Right ventricle myocardium inferior (tissue), 1 donor: ENCODE measurements at places on chromosomes 11 and 22.

- DNase-seq: no peak
Observed at GRCh38 chr11:9266132-9266736, 1.1 kb upstream of the DENND5A start.

- no peak for DNase-seq
Observed at GRCh38 chr11:47002390-47002789, 65.8 kb downstream of the CSTPP1 start.

DNA sequence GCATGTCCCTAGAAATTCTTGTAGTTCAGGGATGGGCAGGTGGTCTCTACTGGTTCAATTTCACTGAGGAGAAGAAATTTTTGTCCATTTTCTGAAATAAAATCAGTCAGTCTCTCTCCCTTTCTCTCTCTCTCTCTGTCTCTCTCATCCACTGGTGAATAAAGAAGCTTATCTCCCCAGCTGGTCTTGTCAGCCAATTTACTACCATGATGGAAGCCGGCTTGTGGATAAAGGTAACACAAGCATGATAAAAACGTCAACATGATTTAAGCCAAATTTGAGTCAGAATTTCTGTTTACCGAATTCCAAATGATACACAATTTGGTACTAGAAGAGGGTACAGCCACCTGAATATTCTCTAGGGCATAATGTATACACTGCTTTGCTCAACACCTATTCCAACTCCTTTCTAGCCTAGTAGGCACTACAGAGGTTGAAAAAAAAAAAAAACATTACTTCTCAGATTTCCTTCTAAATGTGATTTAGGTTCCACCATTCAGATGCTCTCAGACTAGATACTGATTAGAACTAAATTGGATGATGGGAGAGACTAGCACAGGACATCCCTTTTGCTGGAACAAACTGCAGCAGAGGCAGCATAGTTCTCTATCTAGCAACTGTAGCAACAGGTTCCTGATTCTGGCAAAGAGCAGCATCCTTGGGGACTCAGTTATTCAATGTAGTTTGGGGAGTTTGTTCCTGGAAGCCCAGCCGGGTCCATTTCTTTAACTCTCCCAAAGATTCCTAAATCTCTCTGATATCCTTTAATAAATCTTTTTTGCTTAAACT lies 18.8 kb downstream of the PAK1 start:
- no peak for DNase-seq

- DNase-seq: no peak
Observed at GRCh38 chr11:36345084-36345511, 49.0 kb downstream of the PRR5L start.

GRCh38 chr11:34916843-34917770 lies 689 bp downstream of the PDHX start:
- no peak for DNase-seq

DNA sequence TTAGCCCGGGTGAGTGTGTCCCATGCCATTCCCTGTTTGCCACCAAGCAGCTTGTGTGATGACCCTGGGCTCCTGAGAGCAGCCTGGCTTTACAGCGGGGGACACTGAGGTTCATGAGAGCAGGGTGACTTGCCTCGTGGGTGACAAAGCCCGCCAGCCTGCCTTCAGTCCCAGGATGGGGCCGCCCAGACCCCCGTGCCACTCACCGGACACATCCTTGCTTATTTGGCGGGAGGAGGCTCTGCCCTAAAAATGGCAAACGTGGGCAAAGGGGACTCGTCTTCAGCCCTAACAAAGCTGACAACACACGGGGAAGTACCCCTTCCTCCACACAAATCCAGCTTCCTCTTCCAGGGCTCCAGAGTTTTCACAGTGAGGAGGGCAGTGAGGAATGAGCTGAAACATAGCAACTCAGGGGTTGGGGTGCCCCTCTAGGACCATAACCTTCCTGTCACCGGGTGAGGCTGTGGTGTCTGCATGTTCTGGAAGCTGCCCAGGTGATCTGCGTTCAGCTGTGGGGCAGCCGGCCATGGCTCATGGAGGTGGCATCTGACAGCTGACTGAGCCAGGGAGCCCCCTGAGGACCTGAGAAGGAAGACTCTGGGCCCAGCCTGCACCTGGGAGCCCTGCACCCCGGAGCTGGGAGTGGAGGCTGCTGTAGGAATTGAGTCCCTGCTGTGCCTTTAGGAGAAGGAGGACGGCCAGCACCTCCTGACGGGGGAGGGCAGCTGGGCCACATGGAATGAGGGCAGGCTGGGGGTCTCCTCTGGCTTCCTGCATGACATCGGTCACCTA lies 16.7 kb downstream of the RIBC2 start:
- no peak for DNase-seq

GRCh38 chr11:898143-898511 lies 12.5 kb downstream of the CHID1 start:
- no peak for DNase-seq

- DNase-seq: no peak
Observed at GRCh38 chr11:2689651-2690575, 9.9 kb downstream of the KCNQ1OT1 start.

- no peak for DNase-seq
Observed at GRCh38 chr22:20486229-20486628, 9.4 kb downstream of the KLHL22 start.

GRCh38 chr22:33427461-33427860 lies 369.3 kb upstream of the SYN3 start:
- no peak for DNase-seq

DNA sequence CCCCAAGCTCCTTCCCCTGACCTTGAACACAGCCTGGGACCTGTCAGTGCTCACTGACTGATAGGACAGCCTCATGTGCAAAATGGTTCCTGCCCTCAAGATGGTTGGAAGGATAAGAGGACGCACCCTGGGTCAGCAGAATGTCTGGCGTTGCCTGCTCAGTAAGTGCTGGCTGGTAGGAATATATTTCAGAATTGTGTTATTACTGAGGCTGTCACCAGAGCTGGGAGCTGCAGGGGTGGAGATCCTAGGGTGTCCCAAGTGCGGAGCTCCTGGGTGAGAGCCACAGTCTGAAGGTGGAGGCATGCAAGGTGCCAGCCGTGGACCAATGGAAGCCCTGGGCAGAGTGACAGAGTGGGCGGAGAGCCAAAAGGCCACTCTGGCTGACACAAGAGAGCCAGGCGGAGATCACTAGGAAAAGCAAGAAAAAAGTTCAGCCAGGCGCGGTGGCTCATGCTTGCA lies 1.0 kb upstream of the SEC14L4 start:
- DNase-seq: no peak

DNA sequence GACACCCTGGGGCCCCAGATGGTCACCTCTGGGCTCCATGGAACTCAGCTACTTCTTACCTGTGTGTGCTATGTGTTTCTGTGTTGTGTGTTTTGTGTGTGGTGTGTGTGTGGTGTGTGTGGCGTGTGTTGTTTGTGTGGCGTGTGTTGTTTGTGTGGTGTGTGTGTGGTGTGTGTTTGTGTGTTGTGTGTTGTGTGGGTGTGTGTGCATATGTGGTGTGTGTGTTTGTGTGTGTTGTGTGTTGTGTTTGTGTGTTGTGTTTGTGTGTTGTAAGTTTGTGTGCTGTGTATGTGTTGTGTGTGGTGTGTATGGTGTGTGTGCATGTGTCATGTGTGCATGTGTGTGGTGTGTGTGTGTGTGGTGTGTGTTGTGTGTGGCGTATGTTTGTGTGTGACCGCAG lies 3.8 kb upstream of the WNT7B start:
- no peak for DNase-seq

DNA sequence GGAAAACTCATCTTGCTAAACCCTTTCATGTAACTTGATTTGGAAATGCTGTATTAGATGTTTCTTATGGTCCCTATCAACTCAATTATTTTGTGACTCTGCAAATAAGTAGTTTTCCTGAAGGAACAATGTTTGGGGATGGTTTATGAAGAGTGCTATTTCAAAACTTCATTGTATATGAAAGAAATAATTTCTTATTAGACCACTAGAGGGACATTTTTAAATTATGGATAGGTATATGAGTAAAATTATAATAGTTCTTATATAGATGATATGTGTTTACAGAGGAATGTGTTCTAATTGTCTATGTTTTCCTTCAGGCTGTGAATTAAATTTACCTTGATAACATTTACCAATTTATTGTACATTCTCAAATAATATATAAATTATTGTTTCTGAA lies 509.4 kb upstream of the RAG2 start:
- no peak for DNase-seq

- DNase-seq: peak; percentile 67
Observed at GRCh38 chr11:44775366-44775984, 48.7 kb downstream of the TSPAN18 start.

- no peak for DNase-seq
Observed at GRCh38 chr22:30047364-30047738, 32.9 kb upstream of the HORMAD2 start.

- peak; percentile 62 for DNase-seq
Observed at GRCh38 chr11:1770528-1770927, 6.8 kb upstream of the CTSD start.

DNA sequence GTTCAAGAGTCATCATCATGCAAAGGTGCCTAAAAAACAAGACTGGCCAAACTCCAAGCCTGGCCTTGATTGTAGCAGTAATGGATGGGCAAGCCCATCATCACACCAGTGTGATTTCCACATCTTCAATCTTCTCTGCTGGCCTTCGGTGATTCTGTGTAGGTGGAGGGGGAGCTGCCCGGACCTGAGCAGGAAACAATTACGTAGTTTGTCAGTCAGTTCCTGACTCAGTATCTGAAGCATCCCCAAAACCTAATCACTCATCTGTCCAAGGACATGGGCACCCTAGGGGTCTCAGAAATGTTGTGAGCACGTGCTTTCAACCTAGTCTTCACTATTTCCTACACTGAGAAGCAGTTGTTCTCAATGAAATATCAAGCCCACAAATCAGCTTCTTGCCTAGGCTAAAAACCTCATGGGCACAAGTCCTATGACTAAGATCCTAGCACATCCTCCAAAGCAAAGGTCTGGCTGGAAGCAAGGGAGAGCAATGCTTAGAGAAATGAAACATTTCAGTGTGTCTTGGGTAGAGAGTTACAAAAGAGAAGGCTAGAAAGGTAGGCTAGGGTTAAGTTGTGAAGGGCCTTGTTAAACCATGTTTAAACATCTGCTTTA lies 24.6 kb downstream of the ATG16L2 start:
- DNase-seq: no peak

GRCh38 chr11:61488651-61489291 lies 19.8 kb upstream of the LRRC10B start:
- DNase-seq: peak; percentile 78

DNA sequence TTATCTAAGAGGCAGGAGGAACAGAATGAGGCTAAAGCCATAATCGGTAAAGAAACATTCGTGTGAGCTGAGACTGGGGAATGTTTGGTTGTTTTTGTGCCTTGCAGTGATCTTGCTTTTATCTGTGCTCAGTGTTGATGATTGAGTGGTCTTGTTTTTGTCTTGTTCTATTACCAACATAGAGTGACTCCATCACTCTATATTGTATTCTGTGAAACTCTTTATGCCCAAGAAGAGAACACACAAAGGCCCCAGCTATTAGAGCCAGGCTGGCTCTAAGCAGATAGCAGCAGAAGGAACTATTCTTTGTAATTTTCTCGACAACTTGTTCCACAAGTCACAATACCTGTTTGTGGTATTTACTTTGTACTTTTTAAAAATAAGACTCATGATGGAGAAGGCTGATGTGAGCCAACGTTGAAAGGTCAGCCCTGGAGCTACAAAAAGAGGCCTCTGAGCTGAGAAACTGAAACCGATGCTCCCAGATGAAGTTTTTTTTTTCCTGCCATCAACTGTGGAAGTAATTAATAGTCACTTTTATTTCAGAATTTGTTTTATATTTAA lies 68.4 kb downstream of the LARGE1 start:
- DNase-seq: no peak

DNA sequence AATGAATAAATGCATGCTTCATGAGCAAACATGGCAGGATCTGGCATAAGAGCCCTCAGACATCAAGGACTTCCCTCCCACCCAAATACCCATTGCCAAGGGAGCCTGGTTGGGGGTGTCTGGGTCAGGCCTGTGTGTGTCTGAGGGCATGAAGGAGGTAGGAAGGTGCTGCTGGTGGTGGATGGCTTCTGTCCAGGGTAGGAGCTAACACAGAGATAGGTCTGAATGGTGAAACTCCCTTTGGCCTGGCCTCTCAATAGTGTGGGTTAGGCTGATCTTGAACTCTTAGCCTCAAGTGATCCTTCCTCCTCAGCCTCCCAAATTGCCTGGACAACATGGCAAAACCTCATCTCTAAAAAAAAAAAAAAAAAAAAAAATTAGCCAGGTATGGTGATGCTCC lies 2.8 kb downstream of the AMPD3 start:
- DNase-seq: no peak

DNA sequence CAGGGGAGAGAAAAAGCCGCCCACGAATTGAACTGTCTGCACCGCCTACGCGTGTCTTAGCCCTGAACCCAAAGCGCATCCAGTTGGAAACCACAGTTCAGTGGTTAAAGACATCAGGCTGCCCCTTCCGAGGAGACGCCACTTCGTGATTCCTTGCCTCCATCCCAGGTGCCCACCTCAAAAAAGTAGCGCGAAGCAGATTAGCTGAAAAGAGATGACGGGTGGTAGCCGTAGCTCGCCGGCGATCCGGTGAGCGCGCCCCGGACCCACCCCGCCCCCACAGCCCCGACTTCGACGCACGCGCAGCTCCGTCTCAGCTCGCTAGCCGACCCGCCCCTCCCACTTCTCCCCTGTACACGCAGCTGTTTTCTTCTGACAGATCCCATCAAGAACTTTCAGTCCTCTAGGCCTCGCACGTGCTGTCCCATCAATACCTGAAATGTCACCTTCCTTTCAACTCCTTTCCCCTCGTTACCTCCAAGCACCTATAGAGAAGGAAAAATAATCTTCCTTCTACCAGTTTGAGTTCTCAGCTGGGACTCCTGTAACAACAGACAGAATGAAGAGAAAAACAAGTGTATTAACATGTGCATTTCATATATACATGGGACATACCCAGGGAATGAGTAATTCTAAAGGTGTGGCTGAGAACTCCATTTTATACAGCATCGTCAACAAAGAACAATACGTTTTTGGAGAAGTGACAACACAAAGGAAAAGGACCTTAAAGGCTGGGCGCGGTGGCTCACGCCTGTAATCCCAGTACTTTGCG lies 49.5 kb downstream of the OR4D9 start:
- peak; percentile 92 for DNase-seq

DNA sequence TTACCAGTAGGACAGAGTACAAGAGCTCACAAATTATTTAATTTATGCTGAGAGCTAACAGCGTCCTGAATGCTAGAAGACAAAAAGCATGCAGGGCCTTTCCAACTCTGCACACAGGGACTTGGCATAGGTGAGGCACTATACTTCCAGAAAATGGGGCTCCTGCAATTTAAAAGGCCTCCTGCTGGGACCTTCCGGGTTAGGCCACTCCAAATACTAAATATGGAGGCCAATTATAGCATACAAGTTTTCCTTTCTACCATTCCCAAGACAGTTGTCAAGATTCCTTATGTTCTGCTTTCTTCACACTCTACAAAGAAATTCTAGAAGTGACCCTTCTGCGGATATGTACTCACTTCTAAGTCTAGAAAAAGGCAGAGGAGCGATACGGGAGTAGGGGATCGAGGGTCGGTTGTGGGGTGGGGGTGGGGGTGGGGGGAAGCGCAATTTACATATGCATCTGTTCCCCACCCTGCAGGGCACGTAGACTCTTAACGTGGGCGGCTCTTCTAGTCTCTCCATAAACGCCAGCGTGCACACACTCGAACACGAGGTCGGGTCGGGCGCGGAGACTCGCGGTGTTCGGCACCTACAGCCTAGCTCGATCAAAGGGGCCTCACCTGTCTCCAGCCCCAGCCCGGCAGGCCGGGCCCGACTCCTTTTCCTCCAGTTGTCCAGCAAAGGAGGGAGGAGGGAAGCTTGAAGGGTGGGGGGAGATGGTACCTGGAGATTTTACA lies 728 bp downstream of the DCUN1D5 start:
- peak; percentile 69 for DNase-seq
